Jurkat, Clone E6-1 (cell line): ENCODE measurements at places on chromosomes 13 and 19.

GRCh38 chr19:16118489-16119033, 6.9 kb downstream of the RAB8A start:
- DNase-seq, result no peak

DNA sequence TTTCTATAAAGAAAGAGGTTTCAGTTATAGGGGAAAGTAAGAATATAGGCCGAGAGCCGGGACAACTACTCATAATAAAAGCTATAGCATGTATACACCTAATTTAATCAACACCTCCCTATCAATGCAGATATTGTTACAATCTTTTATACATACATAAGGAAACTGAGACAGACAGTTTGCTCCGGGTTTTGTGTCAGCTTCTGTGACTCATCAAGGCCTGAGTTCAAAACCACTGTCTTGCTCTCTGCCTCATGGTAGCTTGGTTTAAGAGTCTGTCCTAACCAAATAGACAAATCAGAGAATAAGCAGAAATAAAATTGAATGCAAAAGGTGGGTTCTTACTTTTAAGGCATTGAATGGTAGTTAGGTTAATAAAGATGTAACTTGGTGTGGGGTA, 222.9 kb downstream of the GGACT start:
- DNase-seq, result no peak

GRCh38 chr13:35695448-35695770, 218.9 kb upstream of the MAB21L1 start:
- no peak for DNase-seq

DNA sequence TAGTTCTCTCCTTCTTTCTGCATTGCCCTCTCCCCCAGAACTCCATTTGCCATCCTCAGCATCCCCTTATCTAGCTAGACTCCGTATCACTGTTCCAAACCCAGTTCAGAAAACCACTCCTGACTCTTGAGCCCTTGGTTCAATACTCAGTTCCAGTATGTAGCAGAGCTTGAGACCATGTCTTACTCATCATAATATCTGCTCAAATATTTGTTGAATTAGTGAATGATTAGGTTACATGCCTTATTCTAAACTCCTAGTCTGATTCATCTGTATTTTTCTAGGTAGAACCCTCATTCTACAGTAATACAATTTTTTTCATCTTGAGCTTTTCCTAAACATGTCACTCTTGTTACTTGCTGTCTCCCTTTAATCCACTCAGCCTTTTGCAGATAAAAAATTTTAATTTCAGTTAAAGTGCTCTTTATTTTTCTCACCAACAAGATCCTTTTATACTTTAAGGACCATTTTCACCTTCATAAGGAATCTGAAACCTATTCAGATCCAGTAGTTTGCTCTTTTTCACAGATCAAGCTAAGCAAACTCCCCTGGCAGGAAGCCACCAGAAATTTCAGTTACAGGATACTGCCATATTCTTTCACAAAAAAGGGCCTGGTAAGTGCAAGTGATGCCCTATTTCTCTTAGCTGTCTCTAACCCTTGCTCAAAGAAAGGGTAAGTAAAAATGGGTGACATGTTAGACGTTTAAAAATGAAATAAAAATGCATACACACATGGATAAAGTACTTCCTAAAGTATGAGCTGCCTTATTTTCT, 23.1 kb upstream of the INTS6 start:
- peak; percentile 49 for DNase-seq

DNA sequence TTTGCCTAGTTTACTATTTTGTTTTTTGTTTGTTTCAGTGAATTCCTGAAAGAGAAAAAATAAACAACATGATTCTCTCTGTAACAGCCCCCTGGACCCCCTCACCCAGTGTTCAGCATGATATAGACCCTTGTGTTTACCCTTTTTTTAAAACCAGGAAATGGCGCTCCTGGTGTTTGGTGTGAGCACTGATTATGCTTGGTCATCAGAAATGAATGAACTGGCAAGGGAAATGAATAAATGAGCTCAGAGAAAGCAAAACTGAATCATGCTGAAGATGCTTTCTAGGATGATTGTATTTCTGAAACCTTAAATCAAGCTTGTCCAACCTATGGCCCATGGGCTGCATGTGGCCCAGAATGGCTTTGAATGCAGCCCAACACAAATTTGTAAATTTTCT, 22.1 kb downstream of the WASF3 start:
- no peak for DNase-seq

DNA sequence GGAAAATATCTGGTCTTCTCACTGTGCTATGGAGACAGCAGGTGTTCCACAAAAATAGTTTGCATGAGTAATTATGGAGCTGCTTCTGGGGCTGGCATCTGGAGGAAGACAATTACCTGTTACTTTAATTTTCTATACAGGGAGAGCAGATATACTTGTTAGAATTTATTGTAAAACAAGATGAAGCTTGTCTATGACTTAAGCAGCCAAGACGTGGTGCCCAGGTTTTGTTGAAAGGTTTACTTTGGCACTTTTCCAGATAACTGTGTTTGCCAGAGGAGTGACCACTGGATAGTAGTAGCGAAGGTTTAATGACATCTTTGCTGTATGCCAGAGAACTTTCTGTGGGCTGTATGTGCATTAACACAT, 134.5 kb upstream of the KL start:
- DNase-seq, result no peak

- no peak for DNase-seq
Observed at GRCh38 chr13:31947105-31947504, 84.5 kb upstream of the FRY start.

GRCh38 chr19:42295831-42296525, 6.0 kb upstream of the PRR19 start:
- no peak for DNase-seq

- peak; percentile 53 for DNase-seq
Observed at GRCh38 chr19:29089315-29089870, 123.6 kb downstream of the UQCRFS1 start.

DNA sequence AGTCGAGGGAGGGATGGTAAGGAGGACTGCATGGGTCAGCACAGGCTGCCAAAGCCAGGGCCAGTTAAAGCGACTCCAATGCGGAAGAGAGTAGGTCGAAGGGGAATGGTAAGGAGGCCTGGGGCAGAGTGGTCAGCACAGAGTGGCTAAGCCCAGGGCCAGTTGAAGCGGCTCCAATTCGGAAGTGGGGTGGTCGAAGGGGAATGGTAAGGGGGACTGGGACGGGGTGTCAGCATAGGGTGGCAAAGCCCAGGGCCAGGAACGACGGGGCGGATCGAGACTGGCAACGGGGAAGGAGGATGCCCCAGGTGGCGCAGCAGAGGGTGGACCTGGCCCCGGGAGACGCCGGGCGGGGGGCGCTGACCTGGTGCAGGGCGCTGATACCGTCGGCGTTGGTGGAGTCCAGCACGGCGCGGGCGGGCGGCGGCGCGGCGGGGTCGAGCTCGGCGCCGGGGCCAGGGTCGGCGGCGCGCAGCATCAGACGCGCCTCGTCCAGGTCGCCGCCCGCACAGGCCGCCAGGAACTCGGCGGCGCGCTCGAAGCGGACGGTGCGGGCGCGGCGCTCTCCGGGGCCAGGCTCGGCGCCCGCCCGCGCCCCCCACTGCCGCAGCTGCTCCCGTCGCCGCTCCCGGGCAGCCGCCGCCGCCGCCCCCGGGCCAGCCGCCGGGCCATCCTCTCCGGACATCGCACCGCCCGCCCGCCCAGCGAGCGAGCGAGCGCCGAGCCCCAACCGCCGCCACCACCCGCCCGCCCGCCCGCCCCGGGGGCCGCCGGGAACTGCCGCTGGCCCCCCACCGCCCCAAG, at the start of gene PPP1R12C:
TSS of gene PPP1R12C (minus strand) at position 779 of the 804 bp plus-strand sequence. CDS start at position 685, 94 bp downstream.
- DNase-seq, result no peak

- no peak for DNase-seq
Observed at GRCh38 chr19:548886-549830, 5.3 kb downstream of the GZMM start.

DNA sequence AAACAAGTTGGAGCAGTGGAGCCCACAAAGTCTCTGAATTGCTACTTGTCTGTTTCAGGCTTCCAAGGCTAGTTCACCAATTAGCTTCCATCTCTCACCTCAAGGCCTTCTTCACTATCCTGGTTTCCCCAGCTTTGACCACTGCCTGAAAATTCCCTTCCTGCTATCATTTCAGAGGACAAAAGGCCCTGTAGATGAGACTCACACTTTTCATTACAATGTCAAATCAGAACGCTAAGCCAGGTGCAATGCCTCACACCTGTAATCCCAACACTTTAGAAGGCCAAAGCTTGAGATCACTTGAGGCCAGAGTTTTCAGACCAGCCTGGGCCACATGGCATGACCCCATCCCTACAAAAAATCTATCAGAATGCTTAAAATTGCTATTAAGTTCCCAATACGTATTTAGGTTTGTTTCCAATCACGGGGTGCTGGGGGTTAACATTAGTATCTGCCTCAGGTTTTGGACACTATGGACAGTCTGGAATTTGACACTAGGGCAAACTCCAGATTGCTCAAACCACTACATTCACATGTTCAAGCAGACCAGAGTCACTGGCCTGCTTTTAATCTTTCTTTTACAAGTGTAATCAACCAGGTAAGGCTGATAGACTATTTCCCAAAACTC, 5.5 kb downstream of the TPT1 start:
- no peak for DNase-seq

DNA sequence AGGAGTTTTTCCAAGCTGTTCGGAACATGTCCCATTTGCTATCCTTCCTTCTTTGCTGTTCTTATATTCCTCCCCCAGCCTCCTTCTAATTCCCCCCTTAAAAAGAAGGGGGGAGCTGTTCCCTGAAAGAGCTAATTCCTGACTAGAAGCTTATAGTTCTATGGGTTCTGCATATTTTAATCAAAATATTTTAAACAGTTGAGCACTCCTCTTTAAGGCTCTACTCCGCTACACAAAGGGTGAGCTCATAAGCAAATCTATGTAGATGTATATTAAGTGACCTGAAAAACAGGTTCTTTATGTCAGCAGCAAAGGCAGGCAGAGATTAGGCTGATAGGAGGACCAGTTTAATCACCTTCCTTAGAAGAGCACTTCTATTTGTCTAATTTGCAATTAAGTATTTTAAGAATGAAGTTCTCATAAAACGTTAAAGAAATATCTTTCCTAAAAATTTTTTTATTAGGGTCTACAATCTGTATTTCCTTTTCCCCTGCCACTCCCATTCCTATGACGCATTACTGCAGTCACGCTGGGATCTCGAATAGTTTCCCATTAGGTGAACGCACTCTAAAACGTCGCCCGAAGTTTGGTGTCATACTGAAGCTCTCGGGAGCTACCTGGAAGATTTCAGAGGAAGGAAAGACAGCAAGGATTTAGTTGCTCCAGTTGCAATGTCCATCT, 5.2 kb downstream of the EFNB2 start:
- DNase-seq, result no peak

GRCh38 chr19:504616-505015, 2.7 kb upstream of the TPGS1 start:
- DNase-seq, result no peak

- DNase-seq, result no peak
Observed at GRCh38 chr13:72700509-72700908, 26.9 kb downstream of the MZT1 start.

DNA sequence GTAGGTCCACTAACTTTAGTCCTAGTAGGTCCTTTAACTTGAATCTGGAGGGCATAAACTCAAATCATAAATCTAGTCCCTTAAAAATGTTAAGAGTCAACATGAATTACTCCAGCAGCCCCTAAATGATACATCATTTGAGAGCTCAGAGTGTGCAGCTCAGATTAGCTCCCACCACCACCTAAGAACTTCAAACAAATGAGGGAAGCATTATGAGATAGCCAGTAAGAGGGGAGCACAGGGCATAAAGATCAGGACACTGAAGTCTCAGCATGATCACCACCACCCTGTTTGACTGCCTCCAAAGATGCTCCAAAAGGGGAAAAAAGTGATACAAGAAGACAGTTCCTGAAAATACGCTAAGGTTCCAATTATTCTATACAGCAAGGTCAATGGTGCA, 5.7 kb downstream of the PROSER1 start:
- no peak for DNase-seq

- DNase-seq, result no peak
Observed at GRCh38 chr13:46620029-46620428, 67.1 kb downstream of the LRCH1 start.

GRCh38 chr19:54422136-54422535, 6.9 kb downstream of the TTYH1 start:
- DNase-seq, result no peak

- DNase-seq, result no peak
Observed at GRCh38 chr13:33031277-33031676, 15.1 kb downstream of the KL start.

GRCh38 chr19:50646074-50646807, 3.0 kb upstream of the C19orf81 start:
- DNase-seq, result no peak

DNA sequence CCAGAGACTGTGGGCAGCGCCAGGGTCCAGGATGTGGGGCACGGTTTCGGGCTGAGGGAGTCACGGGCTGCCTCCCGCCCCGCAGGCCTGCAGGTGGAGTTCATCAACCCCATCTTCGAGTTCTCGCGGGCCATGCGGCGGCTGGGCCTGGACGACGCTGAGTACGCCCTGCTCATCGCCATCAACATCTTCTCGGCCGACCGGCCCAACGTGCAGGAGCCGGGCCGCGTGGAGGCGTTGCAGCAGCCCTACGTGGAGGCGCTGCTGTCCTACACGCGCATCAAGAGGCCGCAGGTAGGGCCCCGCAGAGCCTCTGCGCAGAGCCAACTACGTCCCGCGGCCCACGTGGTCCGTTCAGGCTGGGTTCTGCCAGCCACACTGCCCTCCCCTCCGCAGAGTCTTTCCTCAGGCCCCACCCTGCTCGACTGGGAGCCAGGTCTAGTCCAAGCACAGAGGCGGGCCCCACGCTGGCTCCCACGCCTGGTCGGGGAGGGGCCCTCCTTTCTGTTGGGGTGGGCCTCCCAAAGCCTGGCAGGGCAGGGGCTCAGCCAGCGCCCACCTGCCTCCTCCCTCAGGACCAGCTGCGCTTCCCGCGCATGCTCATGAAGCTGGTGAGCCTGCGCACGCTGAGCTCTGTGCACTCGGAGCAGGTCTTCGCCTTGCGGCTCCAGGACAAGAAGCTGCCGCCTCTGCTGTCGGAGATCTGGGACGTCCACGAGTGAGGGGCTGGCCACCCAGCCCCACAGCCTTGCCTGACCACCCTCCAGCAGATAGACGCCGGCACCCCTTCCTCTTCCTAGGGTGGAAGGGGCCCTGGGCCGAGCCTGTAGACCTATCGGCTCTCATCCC, 2.0 kb upstream of the POLD1 start:
- no peak for DNase-seq

- no peak for DNase-seq
Observed at GRCh38 chr19:28307487-28307886, 905.5 kb downstream of the UQCRFS1 start.

DNA sequence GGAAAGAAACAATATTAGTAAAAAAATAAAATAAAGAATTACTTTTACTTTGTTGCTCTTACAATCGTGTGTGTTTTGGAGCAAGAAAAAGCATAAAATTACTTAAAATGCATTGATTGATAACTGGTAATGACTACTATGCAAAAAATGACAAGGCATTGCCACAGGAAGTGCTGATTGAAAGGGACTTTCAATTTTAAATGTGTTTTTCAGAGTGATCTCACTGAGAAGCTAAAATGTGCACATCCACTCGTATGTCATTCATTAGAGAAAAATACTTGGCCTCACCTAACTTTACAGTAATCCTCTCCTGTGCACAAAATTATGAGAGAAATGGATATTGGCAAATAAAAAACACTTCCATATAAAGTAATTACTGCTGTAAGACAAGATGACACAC, 934.9 kb downstream of the SLITRK6 start:
- no peak for DNase-seq

- no peak for DNase-seq
Observed at GRCh38 chr19:8147582-8147978, 1.8 kb downstream of the FBN3 start.

GRCh38 chr13:38494445-38494844, 144.8 kb downstream of the UFM1 start:
- no peak for DNase-seq
